T-cell (primary cell): ENCODE measurements at places on chromosomes 16 and 17.
A peak's percentile ranks its signal among the peaks of the same experiment; 100 is the strongest.

DNA sequence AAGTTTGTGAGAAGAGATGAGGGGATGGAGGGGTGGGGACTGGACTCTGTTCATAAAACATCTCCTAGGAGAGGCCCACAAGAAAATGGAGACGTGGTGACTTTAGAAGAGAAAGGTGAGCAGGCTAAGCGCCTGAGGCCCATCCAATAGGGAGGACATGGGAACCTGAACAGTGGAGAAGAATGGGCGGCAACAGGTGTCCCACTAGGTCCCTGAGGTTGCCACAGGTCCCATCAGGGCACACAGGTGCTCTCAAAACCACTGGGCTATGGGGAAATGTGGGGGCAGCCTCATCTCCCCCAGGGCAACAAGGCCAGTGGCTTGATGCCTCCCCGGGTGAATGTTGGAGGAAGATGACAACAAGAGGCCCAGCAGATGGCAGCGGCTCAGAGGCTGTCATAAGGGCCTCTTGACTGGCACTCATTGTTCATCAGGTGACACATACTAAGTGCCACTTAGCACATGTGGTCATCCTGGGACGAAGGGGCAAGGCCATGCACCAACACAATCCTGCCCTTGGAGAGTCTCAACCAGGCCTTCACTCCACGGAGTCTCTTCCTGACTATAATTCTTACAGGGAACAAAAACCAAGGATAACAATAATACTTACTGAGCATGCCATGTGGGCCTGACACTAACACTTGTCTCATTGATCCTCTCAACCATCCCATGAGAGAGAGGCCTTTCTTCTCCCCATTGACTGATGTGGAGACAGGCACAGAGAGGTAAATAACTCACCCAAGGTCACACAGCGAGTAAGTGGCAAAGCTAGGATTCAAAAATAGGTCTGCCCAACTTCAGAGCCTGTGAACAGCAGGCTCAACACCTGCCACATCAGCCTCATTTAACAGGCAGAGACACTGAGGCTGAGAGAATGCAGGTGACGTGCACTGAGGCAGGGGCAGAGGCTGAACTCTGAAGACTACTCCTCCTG, 38.0 kb downstream of the CUEDC1 start:
- no peak for DNase-seq

DNA sequence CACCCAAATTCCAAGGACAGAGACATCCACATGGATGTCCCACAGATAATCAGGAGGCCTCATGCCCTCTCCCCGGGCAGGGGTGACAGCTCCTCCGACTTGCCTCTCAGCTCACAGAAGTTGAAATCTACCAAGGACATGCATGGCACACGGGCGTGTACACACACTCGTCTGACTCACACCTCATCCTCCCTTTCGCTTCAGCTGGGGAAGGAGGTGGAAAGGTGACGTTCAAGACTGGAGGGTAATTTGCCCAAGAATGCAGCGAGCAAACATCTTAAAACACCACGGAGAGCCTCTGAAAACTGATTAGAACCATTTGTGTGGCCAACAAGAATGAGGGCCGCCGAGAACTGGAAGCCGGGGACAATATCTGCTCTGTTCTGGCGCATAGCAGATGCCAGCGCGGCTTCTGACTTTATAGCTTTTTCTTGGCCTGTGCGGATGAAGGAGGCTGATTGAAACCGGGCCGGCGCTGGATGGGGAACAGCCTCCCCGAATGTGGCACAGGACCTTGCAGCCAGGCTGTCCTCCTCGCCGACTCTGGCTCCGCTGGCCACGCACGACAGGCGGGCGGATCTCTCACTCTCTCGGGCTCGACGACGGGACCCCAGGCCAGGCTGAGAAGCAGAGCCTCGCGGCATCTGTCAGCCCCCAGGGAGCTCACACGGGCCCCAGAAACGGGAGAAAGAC, 100.9 kb downstream of the C16orf95 start:
- no peak for DNase-seq

GRCh38 chr16:4246777-4247459, 5.0 kb upstream of the SRL start:
- no peak for DNase-seq

DNA sequence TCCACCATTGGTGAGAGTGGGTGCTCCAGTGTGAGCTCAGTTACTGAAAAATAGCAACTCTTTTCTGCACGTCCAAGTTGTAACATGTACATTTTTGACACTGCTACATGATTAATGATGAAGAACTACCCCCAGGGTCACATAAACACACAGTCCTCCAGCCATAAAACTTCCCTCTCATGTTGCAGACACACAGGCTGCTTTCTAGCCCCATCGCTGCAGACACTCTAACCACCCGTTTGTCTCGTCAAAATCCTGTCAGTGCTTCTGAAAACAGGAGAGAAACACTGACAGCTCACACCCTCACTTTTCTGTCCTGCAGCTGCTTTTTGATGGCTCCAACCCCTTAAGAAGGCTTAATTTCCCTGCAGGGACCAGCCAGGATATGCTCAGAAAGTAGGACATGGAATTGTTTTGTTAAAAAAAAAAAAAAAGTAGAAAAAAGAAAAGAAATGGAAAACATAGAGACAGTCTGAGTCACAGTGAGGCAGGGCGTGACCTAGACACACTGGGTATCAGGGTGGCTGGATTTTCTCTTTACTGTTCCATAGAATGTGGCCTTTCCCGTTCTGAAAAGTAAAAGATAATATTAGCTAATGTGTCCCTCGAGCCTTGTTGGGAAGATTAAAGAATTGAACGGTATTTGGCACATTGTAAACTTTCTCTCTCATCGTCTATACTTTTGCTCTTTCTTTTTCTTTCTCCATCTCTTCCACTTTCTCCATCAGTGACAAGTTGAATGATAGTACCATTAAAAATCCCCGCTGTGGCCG, 20.7 kb upstream of the CCL5 start:
- no peak for DNase-seq

DNA sequence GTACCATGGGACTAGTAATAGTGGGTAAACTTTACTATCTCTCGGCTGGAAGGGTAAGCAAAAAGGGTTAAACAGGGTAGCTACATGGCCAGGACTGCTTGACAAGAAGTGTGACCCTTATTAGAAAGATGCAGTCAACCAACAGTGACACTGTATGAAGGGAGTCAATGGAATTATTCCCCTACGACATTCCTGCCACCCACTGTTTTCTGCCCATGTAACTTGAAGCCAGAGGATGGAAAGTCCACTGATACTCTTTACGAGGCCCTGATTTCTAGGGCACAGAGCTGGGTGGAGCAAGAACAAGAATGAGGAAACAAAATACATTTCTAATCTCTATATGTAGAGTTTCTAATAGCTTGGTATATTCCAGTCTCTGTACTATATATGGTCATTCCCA, 1102.5 kb downstream of the CDH11 start:
- no peak for DNase-seq

GRCh38 chr16:16890964-16891363, 512.0 kb downstream of the NPIPA7 start:
- DNase-seq, result no peak

DNA sequence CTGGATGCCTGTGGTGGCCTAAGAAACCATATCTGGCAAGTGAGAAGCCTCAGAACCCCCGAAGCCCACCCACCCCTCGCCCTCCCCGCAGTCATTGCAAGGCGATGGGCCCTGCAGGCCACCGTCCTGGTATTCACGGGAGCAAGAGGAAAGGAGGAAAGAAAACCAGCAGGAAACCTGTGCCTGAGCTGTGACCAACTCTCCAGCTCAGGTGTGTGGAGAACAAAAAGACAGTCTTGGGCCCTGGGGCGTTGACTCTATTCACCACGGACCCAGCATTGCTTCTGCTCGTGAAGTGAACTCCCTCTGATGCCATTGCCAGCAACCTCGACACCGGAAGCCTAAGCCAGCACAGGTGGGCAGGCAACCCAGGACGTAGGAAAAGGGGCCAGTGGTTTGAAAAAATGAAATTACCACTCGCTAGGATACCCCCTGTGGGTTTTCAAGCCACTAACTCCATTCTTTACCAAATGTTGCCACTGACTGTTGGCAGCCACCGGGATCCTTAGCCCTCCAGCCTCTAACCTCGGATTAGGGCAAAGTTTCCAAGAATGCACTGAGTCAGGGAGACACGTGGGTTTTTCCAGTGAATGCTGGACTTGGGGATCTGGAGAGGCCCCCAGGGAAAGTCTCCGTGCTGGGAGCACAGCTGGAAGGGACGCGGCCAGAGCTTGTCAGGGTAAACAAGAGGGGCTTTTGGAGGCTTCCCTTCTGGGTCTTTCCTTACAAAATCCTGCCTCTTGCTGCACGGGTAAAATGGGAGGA, 25.1 kb downstream of the FA2H start:
- DNase-seq, result no peak

GRCh38 chr16:53626811-53627210, 76.8 kb downstream of the RPGRIP1L start:
- no peak for DNase-seq

GRCh38 chr17:38922538-38923297, 2.7 kb upstream of the LASP1NB start:
- no peak for DNase-seq

GRCh38 chr17:2595716-2596115, 2.3 kb downstream of the PAFAH1B1 start:
- DNase-seq, result no peak

GRCh38 chr17:48290378-48290777, 139.6 kb downstream of the SKAP1 start:
- DNase-seq, result no peak

- DNase-seq, result no peak
Observed at GRCh38 chr17:48420823-48421222, 9.2 kb downstream of the SKAP1 start.

GRCh38 chr16:88449267-88449561, 3.9 kb upstream of the ZFPM1 start:
- DNase-seq, result no peak

GRCh38 chr17:27381007-27381501, 75.2 kb upstream of the KSR1 start:
- DNase-seq, result peak; percentile 64
